Activated B cell treated with CpG ODN at 0.5 μM for 24 hours (primary cell): ENCODE measurements at places on chromosomes 5 and 9. TPM values are rescaled to one million over a fixed set of nuclear protein-coding genes. Genes with fewer than 3 reads are reported as not detected.
A peak's percentile ranks its signal among the peaks of the same experiment; 100 is the strongest.

GRCh38 chr5:149855366-149855765 lies 89.2 kb downstream of the PDE6A start:
- peaks cover 1% of the 10 kb centered on the region for H3K4me1 ChIP-seq
- no peak overlapping the region for H3K27ac ChIP-seq
- H3K4me3 ChIP-seq, result no peak overlapping the region

DNA sequence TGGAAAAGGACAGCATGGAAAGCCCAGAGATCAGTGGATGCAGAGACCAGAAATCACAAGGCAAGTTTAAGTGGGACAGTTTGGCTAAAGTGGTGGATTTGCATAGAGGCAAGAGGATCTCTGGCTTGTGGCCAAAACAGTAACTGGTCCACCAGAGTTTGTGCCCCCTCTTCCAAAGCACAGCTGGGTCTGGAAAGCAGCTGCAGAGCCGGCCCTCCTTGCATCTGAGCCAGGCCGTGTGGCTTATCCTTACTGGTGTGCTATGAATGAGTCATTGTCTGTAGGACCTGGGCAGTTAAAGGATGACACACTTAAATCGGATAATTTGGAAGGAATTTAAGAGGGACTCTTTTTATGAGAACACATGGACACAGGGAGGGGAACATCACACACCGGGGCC lies 146.6 kb downstream of the PIP5K1B start:
- H3K4me3 ChIP-seq, result no peak overlapping the region
- H3K4me1 ChIP-seq, result peaks cover 2% of the 10 kb centered on the region
- DNase-seq, result no peak
- no peaks in the 10 kb centered on the region for H3K27me3 ChIP-seq
- peaks cover 34% of the 10 kb centered on the region for H3K36me3 ChIP-seq

GRCh38 chr5:178793151-178793550 lies 62.7 kb upstream of the ZNF354A start:
- peaks cover 2% of the 10 kb centered on the region for H3K27me3 ChIP-seq
- H3K27ac ChIP-seq, result no peak overlapping the region
- no peaks in the 10 kb centered on the region for H3K4me1 ChIP-seq

GRCh38 chr5:146959360-146959759 lies 80.8 kb upstream of the PPP2R2B start:
- H3K36me3 ChIP-seq, result no peaks in the 10 kb centered on the region
- no peaks in the 10 kb centered on the region for H3K4me1 ChIP-seq
- no peak for DNase-seq
- H3K27me3 ChIP-seq, result no peaks in the 10 kb centered on the region
- H3K4me3 ChIP-seq, result no peak overlapping the region
- H3K27ac ChIP-seq, result no peak overlapping the region

DNA sequence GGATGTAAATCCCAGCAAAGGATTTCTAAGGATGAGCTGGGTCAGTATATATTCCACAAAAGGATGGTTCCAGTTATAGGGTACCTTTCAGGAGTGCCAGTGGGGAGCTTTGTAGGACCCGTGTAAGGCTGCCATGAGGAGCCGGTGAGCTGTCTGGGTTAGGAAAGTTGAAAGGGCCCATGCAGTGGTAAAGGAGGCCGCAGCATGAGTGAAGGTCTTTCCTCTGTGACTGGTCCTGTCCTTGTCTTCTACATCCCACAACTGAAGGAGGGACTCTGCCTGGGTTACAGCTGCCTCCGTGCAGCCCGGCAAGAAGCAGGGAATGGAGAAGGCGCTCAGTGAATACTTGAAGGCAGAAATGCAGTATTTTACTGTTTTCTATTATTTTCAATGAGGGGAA lies 58.9 kb downstream of the HSPA4 start:
- no peak for DNase-seq
- H3K4me1 ChIP-seq, result peaks cover 51% of the 10 kb centered on the region
- no peaks in the 10 kb centered on the region for H3K27me3 ChIP-seq
- H3K27ac ChIP-seq, result peak overlapping the region; percentile 68

DNA sequence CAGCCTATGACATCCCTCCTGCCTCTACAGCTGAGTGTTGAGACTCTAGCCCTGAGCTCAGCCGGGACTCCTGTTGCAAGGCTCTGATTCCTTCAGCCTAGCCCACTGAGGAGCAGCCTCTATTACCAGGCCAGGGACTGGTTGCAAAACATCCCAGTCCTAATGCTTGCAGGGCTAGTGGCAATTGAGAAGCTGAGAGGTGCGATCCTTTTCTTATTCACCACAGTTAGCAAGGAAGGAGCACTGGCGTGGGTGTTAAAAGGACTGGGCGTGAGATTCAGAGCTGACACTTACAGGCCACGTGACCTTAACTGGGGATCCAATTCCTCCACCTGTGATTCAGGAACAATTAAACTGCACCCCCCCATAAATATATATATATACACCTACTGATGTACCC lies 58.8 kb downstream of the GARNL3 start:
- no peak overlapping the region for H3K27ac ChIP-seq
- H3K36me3 ChIP-seq, result no peaks in the 10 kb centered on the region
- peaks cover 6% of the 10 kb centered on the region for H3K4me1 ChIP-seq
- no peaks in the 10 kb centered on the region for H3K27me3 ChIP-seq
- DNase-seq, result no peak

- DNase-seq, result no peak
- no peaks in the 10 kb centered on the region for H3K27me3 ChIP-seq
- no peak overlapping the region for H3K4me3 ChIP-seq
- peaks cover 17% of the 10 kb centered on the region for H3K4me1 ChIP-seq
- H3K36me3 ChIP-seq, result peaks cover 27% of the 10 kb centered on the region
Measured at GRCh38 chr9:135920256-135920930, 13.0 kb upstream of the CAMSAP1 start.

DNA sequence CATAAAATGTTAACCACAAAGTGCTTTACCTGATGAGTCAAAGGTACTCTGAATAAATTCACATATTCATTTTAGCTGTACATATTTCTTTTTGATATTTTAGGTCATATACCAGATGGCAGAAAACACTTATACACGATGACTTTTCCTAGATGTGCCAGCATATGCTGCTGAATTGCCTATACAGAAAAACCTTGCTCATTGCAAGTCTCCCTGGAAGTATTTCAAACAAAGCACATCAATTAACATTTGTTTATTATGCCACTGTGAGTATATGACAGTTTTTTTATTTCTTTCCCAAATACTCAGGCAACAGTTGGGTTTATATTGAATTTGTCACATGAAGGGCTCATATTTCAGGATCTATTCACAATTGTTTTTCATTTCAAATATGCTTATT lies 180.8 kb downstream of the TMEM232 start:
- H3K4me1 ChIP-seq, result no peaks in the 10 kb centered on the region
- no peaks in the 10 kb centered on the region for H3K27me3 ChIP-seq
- H3K27ac ChIP-seq, result no peak overlapping the region
- no peaks in the 10 kb centered on the region for H3K36me3 ChIP-seq
- no peak for DNase-seq
- no peak overlapping the region for H3K4me3 ChIP-seq

DNA sequence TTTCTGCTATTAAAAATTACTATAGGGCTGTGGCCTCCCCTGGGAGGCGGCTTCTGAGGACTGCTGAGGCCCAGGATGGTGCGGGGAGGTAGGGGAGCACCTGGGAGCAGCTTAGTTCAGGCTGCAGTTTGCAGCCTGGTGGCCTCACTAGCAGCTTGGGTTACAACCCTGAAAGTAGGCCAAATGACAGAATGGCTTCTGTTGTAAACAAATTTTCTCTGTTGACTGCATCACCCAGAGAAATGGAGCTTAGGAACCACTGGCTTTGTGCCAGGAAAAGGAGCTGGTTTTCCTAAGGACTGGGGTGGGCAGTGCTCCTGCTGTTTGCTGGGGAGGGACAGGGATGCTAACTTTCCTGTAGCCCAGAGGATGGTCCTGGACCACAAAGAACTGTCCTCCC lies 130.3 kb downstream of the ENTREP1 start:
- no peaks in the 10 kb centered on the region for H3K4me1 ChIP-seq
- H3K27ac ChIP-seq, result no peak overlapping the region
- H3K27me3 ChIP-seq, result peaks cover 2% of the 10 kb centered on the region
- H3K4me3 ChIP-seq, result no peak overlapping the region
- DNase-seq, result no peak
- H3K36me3 ChIP-seq, result no peaks in the 10 kb centered on the region

- H3K4me3 ChIP-seq, result no peak overlapping the region
- DNase-seq, result no peak
- H3K36me3 ChIP-seq, result no peaks in the 10 kb centered on the region
- no peak overlapping the region for H3K27ac ChIP-seq
Measured at GRCh38 chr9:12819436-12820185, 44.8 kb downstream of the LURAP1L start.

GRCh38 chr5:123753937-123754891 lies 242.2 kb downstream of the CSNK1G3 start:
- no peak overlapping the region for H3K27ac ChIP-seq
- H3K36me3 ChIP-seq, result no peaks in the 10 kb centered on the region
- no peaks in the 10 kb centered on the region for H3K4me1 ChIP-seq
- H3K27me3 ChIP-seq, result no peaks in the 10 kb centered on the region
- no peak for DNase-seq

Gene SH3RF2
- total RNA-seq, result not detected in 2 replicates

Gene GPR151
- not detected in 2 replicates for total RNA-seq

Gene PLEKHG4B
- not detected in 2 replicates for total RNA-seq

Gene ALDH1A1
- total RNA-seq, result not detected in 2 replicates

Gene PCDHGA6
- total RNA-seq, result 1.8 and 2.3 TPM in 2 replicates

Gene IFNA21
- total RNA-seq, result not detected in 2 replicates

Gene NR4A3
- total RNA-seq, result 20.7 and 21.5 TPM in 2 replicates

Gene WNK2
- 0.24 TPM in 1 of 2 replicates, not detected in the other for total RNA-seq
